ENCODE measurements at places on chromosomes 3 and 15.

DNA sequence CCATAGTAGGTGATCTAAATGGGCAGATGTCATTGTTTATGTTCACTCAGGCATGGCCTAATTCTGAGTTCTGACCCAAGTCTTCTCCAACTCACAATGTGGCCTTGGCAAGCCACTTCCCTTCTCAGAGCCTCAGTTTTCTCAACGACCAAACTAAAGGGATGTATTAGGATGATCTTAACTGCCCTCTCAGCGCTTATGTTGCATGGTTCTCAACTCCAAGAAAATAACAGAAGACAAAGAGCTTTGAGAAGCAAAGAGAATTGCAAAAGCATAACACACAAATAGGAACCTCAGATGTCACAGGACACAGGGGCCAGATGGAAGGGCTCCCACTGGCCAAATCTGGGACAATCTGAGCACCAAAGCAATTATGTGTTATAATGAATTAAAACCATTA, 8.6 kb downstream of the RHCG start:
- no peak for DNase-seq

DNA sequence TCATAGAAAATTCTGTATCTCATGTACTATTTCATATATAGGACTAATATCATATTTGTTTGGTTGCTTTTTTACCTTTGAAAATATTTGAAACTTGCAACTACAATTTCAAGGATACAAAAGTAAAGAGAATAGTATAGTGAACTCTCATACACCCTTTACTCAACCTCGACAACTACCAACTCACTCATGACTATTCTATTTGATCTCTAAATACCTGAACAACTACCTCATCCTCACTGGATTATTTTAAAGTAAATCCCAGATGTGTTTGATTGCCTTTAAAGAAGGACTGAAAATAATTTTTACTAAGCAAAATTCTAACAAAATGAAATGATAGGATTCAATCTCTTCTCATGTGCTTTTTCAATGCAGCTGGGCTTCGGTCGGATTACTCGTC, 12.1 kb downstream of the TMPRSS7 start:
- no peak for DNase-seq

DNA sequence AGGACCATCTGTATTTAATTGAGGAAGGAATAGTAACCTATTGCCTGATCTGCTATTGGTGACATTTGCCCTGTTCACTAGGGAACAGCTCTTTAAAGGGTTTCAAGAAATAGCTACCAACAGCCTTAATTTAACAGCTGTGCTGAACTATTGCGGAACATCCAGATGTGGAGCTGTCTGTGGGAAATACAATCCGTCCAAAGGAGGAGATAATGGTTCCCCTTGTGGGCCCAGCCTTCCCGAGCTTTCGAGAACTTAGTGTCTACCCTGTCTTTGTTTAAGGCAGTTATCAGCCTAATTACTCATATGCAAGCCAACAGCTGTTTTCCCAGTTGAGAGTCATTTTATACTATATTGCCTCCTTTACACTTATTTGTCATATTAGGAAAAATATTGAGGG, 398.6 kb downstream of the WDR72 start:
- no peak for DNase-seq

- DNase-seq, result no peak
These were observed 13.6 kb downstream of the CCDC12 start for GRCh38 chr3:46962990-46963389.

DNA sequence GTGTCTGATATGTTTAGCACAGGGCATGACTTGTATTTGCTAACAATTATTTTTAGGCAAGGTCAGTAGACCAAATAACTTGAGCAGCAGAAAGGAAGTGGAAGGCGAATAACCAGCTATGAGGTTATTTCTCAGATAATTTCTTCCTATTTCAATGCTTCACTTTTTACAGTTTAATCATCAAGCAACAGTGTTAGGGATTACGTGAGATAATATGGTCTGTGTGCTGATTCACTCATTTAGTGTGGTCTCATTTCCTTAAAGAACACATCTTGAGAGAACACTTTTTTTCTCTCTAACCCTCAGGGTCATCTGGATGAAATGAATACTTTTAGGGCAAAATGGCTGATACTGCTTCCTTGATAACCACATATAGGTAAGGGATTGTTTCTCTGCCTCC, 126.0 kb upstream of the CCNL1 start:
- DNase-seq, result no peak

DNA sequence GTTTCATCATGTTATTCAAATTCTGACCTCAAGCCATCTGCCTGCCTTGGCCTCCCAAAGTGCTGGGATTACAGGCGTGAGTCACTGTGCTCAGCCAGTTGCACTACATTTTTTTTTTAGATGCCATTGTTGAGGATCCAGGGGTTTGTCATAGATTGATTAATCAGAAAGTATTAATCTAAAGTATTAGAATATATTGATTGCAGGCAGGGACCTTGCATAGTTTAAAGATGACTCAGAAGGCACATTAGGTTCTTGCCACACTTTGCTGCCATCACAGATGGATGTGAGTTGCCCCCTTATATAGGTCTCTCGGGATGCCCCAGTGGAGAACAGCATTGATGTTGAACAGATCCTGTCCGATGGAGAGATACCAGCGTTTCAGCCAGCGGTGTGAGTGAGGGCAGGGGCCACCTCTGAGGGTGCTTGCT, 41.1 kb downstream of the IGF1R start:
- DNase-seq, result no peak

DNA sequence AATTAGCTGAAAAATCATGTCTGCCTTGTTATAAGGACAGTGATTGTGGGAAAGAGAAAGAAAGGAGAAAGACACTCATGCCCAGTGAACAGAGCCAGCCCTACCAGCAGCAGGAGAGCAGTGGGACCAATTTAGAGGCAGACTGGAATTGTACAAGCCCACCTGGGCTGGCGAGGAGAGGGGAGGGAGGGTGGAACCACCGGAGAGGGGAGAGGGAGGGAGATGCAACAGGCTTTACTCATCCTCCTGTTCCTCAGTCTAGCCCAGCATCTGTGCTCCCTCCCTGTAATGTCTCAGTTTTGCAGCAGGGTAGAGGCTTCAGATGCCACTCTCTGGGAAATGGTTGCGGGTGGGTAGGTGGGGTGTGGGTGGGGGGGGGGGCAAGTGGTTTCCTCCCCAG, 54.7 kb downstream of the RAB11A start:
- DNase-seq, result no peak

DNA sequence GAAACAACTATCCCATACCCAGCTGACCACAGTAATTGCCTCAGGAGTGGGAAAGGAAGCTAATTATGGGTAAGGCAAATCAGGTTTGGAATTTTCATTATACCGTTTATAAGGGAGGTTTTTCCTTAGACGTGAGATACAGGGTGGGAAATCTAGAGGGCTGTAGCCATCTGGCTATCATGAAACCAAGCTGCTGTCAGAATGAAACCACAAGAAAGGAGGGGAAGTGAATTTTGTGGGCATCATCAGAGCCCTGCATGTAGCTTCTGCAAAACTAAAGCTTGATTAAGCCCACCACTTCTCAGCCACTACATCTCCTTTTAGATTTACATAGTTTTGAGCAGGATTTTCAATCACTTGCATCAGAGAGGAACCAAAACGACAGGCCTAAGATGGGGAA, 893.5 kb downstream of the TUSC7 start:
- DNase-seq, result no peak

- DNase-seq, result no peak
These were observed 78.7 kb upstream of the NPHP3 start for GRCh38 chr3:132800958-132801357.

DNA sequence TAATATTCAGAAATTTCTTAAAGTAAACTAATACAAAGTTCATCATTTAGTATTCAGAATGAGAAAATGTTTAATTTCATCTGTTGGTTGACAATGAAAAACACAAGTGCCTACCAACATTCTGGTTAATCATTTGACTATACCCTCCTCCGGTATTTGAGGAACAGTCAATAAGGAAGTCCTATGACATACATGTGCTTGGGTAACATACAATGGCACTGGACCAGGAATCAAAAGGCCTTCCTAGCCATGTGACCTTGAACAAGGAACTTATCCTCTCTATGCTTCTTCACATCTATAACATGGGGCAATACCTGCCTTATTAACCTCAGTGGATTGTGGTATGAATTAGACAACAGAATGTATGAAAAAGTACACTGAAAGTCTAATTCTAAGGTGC, 65.8 kb downstream of the ZNF280D start:
- DNase-seq, result no peak

All from T-helper 2 cell (primary cell).